Activated T-cell treated with anti-CD3 and anti-CD28 coated beads, Interleukin-2, amount 50 U/mL, for 1 hour (primary cell): ENCODE measurements at places on chromosomes 3 and 15.

DNA sequence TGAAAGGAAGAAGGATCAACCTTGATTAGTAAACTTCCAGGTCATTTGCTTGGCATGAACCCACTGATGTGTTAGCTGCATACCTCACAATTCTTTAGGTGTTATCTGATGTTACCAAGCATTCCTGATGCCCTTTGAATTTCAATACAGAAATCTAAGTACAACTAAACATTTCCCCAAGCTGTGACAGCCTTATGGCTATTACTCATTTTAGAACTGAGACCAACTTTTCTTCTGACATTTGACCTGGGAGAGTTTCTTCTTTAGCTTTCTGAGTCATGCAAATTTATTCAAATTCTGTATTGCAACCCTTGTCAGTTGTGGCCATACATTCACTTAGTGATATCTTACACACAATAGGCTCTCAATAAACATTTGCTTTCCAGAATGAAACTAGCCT is 124.3 kb downstream of the TIGIT start:
- no peak for DNase-seq

GRCh38 chr15:81284256-81285031 is 39.5 kb downstream of the STARD5 start:
- no peak for DNase-seq

- DNase-seq = no peak
Observed at GRCh38 chr15:31214864-31215489, 111.7 kb upstream of the KLF13 start.

GRCh38 chr3:118963711-118964110 is 70.9 kb downstream of the IGSF11 start:
- DNase-seq = no peak

DNA sequence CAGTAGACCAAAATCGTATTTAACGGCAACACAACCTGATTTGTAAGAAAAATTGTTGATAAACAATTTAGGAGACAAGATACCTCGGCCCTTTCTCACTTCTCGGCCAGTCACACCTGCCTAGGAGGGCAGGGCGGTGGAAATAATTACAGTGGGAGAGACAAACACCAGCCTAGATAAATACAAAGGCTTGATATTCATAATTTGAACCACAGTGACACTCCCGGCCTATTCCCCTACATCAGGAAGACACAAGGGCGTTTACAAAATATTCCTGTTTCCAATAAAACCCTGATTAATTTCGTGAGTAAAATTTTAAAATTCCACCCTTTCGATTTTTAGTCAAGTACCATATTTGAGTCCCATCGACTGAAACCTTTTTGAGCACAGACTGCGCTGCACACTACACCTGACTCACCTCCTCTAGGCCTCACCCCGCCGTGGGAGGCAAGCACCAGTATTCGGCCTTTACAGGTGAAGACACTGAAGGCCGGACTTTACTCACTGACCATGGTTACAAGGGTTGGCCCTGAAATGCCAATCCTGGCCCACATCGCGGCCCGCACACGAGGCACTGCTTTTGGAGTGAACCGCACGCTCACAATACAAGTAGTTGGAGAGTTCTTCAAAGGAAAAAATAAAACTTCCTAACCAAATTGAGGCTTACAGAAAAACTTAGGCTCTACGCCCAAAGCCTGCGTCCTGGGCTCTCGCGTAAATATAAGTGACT is 794 bp downstream of the ARPP19 start:
- peak; percentile 55 for DNase-seq

DNA sequence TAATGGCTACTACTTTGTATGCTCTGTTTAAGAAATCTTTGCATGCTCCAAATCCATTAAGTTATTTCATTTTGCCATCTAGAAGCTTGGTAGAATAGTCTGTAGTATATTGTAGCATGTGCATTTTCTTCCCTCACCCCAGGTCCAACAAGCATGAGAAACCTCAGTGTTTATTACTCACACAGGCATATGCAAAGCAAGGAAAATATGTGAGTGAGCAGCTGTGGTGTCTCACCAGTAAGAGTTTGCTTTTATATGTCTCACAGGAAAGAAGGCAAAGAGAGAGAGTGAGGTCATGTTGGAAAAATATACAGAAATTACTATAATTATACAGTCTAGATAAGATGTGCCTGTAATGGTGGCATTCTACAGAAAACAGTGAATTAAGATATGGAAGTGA is 312.5 kb downstream of the C3orf38 start:
- no peak for DNase-seq

- no peak for DNase-seq
Observed at GRCh38 chr3:50212971-50213370, 7.9 kb downstream of the SLC38A3 start.

- DNase-seq = no peak
Observed at GRCh38 chr3:155664925-155665695, 79.8 kb downstream of the PLCH1 start.

DNA sequence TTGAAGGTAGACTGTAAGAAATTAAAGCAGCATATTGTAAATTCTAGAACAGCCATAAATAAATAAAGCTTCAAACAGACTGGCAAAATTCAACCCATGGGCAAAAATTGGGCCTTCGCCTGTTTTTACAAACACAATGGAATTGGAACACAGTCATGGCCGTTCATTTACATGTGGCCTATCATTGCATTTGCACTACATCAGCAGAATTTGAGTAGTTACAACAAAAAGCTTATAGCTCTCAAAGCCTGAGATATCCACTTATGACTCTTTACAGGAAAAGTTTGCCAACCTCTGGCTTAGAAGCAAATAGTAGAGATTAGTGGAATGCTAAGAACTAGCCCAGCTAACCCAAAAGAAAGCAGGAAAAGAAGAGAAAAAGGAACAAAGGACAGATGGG is 139.6 kb upstream of the SKOR1 start:
- DNase-seq = no peak
